ENCODE measurements at places on chromosomes 12 and 14. TPM values are rescaled to one million over a fixed set of nuclear protein-coding genes. Genes with fewer than 3 reads are reported as not detected.

- DNase-seq, result no peak
Observed at GRCh38 chr14:78282437-78282836, 112.3 kb downstream of the NRXN3 start.

The PTPRQ gene
- polyA plus RNA-seq, result 1.4 TPM

- DNase-seq, result peak; percentile 75
Observed at GRCh38 chr12:14650789-14651188, 45.6 kb downstream of the GUCY2C start.

GRCh38 chr14:73888971-73889370, 2.3 kb downstream of the ZNF410 start:
- no peak for DNase-seq

- no peak for DNase-seq
Observed at GRCh38 chr12:124696693-124697476, 129.5 kb upstream of the NCOR2 start.

- peak; percentile 90 for DNase-seq
Observed at GRCh38 chr12:1318327-1319031, 275.9 kb downstream of the FBXL14 start.

GRCh38 chr12:50017641-50018040, 7.7 kb downstream of the RACGAP1 start:
- peak; percentile 39 for DNase-seq

GRCh38 chr12:76346798-76347420, 1.3 kb downstream of the BBS10 start:
- DNase-seq, result peak; percentile 55

- DNase-seq, result peak; percentile 88
Observed at GRCh38 chr12:26233631-26234030, 38.3 kb downstream of the SSPN start.

DNA sequence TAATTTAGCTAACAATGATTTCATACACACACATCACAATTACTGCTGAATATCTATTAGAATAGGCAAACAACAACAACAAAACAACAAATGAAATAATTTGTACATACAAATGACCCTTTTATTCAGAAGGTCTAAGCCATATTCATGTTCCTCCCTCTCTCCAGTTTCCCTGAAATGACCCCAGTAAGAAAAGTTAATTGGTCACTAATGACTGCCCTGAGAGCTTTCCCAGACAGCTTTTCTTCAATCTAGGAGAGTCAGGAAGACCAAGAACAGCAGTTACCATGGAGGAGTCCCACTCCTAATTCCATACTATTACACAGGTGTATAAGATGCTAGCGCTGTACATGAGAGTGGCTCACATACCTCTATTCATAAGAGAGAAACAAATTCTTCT, 121.2 kb upstream of the GRIP1 start:
- no peak for DNase-seq

DNA sequence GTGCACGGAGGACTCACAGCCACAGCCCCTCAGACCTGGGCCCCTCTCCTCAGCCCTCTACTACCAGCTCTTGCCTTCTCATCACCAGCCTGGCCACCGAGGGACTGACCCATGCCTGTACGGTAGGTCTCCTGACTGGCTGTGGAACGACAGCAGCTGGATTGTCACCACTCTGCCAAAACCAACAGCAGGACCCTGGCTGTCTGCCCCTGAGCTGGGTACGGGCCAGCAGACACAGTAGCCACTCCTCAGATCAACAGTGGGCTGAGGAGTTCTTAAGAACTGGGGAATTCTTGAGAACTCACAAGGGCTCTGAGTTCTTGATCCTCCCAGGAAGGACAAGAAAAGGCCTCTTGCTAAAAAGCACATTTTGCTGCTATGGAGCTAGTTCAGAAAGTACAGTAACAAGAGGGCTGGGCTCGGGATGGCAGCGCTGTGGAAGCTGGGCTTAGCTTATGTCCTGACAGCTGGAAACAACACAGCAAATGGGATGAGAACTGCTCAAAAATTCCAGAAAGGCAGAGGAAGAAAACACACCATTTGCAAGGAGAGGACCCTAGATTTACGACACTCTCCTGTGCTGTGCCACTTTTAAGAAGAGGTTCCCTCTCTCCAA, 176.4 kb downstream of the ANO2 start:
- DNase-seq, result peak; percentile 47

The TNFAIP2 gene
- 59.9 TPM for polyA plus RNA-seq

DNA sequence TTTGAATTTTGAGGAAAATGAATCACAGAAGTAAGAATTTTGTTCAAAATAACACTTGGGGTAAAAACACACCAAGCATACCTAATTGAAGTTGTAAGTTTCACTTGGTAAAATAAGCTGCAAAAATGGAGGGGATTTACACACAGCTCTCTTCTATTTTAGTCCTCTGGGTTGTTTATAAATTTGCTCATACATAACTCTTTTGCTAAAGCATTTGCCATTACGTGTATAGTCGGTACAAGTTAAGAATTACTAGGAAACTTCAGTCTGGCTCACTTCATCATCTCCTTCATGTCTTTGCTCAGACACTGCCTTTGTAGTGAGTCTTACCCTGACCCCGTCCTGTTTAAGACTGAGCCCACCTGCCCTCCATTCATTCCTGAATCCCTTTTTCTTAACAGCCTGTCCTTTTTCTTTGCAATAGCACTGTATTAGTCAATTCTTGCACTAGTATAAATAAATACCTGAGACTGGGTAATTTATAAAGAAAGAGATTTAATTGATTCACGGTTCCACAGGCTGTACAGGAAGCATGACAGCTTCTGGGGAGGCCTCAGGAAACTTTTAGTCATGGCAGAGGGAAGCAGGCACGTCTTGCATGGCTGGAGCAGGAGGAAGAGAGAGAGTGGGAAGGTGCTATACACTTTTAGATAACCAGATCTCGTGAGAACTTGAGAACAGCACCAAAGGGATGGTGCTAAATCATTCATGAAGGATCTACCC, 451.1 kb downstream of the PCNX1 start:
- no peak for DNase-seq

DNA sequence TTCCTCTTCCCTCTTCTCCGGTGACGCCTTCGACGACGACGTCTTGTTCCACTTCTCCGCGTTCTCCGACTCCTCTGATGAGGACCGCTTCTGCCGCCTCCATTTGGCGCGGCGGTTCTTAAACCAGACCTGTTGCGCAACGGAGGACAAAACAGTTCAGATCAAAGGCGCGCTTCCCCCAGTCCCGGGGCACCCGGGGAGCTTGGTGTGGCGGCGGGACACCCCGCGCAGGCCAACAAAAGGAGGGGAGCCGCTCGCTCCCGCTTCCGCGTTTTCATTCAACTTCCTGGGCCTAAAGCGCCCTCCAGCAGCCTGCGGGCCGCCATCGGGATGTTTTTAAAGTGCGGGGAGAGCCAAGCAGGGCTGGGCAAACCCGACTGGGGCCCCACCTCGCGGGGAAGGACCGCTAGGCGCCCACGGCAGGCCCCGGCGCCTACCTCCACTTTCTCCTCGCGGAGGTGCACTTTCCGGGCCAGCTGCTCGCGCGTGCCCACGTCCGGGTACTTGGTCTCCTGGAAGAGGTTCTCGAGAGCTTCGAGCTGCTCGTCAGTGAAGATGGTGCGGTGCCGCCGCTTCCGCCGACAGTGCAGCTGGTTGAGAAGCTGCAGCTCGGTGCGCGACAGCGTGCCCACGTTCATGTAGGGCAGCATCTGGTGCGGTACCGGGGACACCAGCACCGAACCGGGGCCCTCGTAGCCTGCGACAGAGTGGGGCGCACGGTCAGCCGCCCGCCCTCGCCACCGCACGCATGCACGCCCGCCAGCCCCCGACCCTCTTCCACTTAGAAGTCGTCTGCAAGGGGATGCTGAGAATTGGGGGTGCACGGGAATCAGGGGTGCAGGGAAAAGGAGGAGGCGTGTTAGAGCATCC, 1.2 kb downstream of the GSC start:
- DNase-seq, result peak; percentile 81

DNA sequence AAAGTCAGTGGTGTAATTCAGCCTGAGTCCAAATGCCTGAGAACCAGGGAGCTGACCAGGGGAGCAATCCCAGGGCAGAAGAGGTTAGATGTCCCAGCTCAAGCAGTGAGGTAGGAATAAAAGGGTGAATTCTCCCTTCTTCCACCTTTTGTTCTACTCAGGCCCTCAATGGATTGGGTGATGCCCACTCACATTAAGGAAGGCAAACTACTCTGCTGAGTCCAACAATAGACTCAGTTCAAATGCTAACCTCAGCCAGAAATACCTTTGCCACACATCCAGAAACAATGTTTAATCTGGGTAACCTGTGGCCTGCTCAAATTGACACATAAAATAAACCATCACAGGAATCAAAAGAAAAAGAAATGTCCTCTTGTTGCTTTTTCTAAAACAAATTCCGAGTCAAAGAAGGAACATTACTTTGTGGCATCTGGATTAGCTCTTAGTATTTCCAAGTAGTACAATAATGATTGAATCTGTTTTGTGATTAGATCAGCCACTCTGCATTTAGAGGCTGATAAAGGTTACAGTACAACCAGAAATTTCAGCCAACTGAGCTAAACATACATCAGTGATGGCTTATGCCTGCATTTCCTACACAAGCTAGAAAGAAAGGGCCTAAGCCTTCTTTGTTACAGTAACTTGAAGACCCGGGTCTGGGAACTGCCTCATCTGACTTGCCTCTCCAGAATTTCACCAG, 43.6 kb upstream of the TRIM9 start:
- DNase-seq, result no peak

The PPFIA2 gene
- 2.6 TPM for polyA plus RNA-seq

The NKX2-1 gene
- not detected for polyA plus RNA-seq

DNA sequence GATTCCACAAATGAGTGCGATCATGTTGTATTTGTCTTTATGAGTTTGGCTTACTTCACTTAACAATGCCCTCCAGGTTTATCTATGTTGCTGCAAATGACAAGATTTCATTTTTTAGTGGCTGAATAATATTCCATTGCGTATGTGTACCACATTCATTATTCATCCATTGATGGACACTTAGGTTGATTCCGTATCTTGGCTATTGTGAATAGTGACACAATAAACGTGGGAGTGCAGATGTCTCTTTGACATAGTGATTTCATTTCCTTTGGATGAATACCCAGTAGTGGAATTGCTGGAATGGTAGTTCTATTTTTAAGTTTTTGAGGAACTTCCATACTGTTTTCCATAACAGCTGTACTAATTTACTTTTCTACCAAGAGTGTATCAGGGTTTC, 23.5 kb downstream of the AKAP6 start:
- DNase-seq, result no peak

- DNase-seq, result no peak
Observed at GRCh38 chr12:95730457-95730856, 60.1 kb downstream of the NTN4 start.

The A2M gene
- polyA plus RNA-seq, result 233 TPM

GRCh38 chr14:68514608-68515194, 278.2 kb downstream of the ZFP36L1 start:
- no peak for DNase-seq

All from muscle of back (tissue), 13 donors.